ELR (cell line): ENCODE measurements at places on chromosomes 6 and 20.

DNA sequence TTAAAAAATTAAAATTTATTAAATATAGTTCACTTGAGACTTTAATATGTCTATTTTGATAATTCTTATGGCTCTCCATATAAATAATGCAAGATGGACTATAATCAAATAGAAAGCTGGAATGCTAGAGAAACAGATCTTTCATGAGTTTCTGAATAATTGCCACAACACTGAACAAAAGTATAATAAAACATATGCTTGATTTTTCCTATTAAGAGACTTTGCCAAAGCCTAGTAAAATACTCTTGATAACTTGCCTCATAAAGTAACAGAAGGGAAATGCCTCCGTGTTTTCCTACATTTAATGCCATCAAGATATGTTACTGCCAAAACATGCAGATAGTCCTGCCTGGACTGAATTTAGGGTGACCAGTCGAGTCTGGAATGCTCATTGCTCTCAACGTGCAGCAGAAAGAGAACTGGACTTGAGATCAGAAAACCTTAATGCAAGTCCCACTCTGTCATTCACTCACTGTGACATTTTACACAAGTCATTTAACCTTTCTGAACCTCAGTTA, 153.2 kb downstream of the AIG1 start:
- DNase-seq: no peak

DNA sequence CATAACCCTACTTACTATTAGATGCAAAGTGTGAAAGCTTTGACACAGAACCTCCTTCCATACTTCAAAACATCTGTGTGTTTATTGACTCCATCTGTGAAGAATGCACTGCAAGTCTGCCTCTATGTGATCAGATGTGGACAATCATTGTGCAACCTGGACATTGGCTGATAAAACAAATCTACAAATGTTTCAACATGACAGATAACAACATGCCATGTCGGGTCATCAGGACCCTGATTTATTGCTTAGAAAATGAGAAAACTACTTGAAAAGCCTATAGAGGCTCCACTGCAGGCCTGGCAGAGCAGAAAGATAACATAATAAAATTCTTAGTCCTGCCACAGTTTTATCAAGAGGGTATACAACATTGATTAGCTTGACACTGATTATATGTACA, 1286.4 kb downstream of the GRIK2 start:
- DNase-seq: no peak

- no peak for DNase-seq
Observed at GRCh38 chr20:62966212-62967148, 14.0 kb downstream of the SLC17A9 start.

- peak; percentile 45 for DNase-seq
Observed at GRCh38 chr20:38369389-38369788, 23.1 kb downstream of the LBP start.
